GM23248 (cell line): ENCODE measurements at places on chromosomes 16 and 17. TPM values are rescaled to one million over a fixed set of nuclear protein-coding genes. Genes with fewer than 3 reads are reported as not detected.

DNA sequence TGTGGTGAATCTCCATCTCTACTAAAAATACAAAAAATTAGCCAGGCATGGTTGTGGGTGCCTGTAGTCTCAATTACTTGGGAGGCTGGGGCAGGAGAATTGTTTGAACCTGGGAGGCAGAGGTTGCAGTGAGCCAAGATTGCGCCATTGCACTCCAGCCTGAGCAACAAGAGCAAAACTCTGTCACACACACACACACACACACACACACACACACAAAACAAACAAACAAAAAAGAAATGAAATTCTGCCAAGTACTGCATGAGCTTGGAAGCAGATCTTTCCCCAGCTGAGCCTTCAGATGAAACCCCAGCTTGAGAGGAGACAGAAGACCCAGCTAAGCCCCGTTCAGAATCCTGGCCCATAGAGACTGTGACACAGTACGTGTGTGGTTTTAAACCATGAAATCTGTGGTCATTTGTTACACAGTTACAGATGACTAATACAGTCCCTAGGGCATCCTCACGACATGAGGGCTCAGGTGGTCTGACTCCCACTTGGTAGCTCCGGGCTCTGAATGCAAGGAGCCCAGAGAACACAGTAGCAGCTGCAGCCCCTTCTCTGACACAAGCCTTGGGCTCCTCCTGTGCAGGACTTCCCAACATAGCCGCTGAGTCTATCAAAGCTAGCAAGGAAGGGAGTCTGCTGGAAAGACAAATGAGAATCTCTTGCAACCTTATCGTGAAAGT lies 132.8 kb downstream of the SEC14L1 start:
- H3K4me3 ChIP-seq: no peak overlapping the region
- no peaks in the 10 kb centered on the region for H3K4me1 ChIP-seq
- no peaks in the 10 kb centered on the region for H3K36me3 ChIP-seq
- no peak overlapping the region for H3K27ac ChIP-seq

DNA sequence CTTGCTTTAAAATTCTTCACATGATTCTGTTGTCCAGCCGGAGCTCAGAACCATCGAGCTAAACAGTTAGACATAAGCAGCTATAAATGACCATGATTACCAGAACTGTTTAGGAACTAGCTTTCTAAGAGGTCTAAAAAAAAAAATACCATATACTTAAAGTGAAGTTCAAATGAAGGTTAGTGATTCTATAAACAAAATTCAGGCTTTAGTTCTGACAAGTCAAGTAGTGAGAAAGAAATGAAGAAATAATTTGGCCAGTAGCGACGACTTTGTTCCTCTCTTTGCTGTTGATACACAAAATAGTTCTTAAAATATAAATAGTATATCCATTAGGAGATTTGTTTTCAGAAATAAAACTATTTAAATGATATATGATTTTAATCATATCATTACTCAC lies 27.7 kb downstream of the ABCA8 start:
- H3K4me3 ChIP-seq: no peak overlapping the region
- H3K27ac ChIP-seq: no peak overlapping the region
- DNase-seq: no peak
- H3K36me3 ChIP-seq: no peaks in the 10 kb centered on the region
- H3K4me1 ChIP-seq: no peaks in the 10 kb centered on the region

The PLEKHG4 gene
- total RNA-seq: 24.2 and 38.8 TPM in 2 replicates

The CDH5 gene
- total RNA-seq: not detected in 2 replicates

The ADAP2 gene
- not detected in 2 replicates for total RNA-seq

The KRTAP9-8 gene
- not detected in 2 replicates for total RNA-seq
